ENCODE measurements at places on chromosomes 1 and 21.

DNA sequence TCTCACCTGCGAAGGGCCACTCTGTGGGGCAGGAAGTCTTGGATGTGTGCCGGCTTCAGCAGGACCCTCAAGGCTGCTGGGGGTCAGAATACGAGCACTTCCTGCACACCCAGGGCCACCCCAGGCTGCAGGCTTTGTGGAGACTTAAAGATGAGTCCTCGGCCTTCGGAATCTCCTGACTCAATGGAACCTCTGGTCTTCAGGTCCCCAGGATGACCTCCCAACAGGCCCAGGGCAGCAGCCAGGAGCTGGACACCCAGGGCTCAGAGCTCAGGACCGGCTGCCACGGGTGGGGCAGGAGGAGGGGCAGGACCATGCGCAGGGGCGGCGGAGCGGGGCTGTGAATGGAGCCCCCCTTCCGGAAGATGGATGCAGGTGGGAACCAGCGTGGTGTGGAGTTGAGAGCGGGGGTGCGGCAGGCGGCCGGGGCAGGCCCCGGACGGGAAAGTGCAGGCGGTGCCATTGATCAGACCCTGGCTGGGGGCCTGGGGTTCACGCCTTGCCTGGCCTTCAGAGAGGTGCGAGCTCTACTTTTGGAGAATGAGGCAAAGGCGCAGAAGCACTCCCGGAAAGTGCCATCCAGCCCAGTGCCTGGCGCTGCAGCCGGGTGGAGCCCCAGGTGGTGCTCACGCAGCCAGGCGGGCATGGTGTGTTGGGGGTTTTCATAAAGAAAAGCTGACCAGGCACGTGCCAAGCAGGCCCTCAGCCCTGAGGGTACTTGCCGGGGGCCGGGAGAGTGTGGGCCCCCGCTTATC lies 10.4 kb downstream of the COL18A1 start:
- DNase-seq, result no peak

GRCh38 chr1:169872906-169873305 lies 20.8 kb downstream of the SCYL3 start:
- no peak for DNase-seq

DNA sequence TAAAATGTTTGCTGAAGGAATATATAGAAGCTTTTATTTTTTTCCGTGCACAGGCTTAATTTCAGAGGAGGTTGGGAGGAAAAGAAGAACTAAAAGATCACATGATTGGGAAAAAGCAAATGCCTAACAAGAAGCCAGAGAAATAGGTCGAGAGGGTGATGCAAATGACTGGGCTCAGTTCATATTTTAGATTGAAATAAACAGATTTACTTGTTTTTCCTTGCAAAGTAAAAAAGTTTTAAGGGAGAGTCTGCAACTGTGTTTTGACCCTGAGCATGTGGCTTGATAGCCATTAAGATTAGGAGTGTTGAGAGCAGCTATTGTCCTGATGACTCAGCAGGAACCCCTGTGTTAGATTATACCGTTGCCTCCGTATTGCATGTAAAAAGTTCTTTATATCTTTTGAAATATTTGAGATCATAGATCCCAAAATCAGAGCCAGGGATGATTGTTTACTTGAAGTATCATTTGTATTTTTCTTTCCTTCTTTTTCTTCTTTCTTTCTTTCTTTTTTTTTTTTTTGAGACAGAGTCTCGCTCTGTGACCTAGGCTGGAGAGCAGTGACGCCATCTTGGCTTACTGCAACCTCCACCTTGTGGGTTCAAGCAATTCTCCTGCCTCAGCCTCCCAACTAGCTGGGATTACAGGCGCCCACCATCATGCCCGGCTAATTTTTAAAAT lies 20.2 kb downstream of the CLIC4 start:
- no peak for DNase-seq

DNA sequence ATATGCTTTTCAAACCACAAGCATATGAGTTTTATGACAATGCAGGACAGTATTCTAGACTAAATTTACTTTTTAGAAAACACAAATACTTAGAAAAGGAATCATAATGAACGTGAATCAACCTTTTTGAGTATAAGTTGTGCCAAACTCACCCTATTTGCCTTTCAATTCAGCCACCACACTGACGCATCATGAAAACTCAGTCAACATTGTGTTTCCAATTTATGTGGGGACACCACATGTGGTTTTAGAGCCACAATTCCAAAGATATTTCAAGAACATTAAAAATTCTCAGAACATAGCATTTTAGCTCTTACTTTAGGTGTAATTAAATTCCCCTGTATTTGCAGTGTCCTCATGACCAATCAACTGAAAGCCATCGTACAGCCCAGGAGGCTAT lies 118.8 kb downstream of the PTBP2 start:
- DNase-seq, result no peak

- peak; percentile 40 for DNase-seq
Observed at GRCh38 chr1:204975568-204976235, 67.3 kb upstream of the CNTN2 start.

- no peak for DNase-seq
Observed at GRCh38 chr1:151104630-151105029, 34.1 kb downstream of the GABPB2 start.

- DNase-seq, result no peak
Observed at GRCh38 chr21:35227786-35228185, 178.7 kb upstream of the RUNX1 start.

GRCh38 chr1:153417136-153417888 lies 992 bp downstream of the S100A7A start:
- DNase-seq, result no peak

- no peak for DNase-seq
Observed at GRCh38 chr1:117657031-117657430, 51.2 kb downstream of the TENT5C start.

DNA sequence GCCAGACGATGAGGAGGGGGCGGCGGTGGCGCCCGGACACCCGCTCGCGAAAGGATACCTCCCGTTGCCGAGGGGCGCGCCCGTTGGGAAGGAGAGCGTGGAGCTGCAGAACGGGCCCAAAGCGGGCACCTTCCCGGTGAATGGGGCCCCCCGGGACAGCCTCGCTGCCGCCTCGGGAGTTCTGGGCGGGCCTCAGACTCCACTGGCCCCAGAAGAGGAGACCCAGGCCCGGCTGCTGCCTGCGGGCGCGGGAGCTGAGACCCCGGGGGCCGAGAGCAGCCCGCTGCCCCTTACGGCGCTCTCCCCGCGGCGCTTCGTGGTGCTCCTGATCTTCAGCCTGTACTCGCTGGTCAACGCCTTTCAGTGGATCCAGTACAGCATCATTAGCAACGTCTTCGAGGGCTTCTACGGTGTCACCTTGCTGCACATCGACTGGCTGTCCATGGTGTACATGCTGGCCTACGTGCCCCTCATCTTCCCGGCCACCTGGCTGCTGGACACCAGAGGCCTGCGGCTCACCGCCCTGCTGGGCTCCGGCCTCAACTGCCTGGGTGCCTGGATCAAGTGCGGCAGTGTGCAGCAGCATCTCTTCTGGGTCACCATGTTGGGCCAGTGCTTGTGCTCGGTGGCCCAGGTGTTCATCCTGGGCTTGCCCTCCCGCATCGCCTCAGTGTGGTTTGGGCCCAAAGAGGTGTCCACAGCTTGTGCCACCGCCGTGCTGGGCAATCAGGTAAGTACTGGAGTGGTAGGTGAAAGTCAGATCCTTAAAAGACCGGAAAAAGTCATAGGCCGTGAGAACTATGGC lies 588 bp downstream of the FLVCR1 start:
- no peak for DNase-seq

- no peak for DNase-seq
Observed at GRCh38 chr1:38546636-38547035, 312.9 kb downstream of the RRAGC start.

DNA sequence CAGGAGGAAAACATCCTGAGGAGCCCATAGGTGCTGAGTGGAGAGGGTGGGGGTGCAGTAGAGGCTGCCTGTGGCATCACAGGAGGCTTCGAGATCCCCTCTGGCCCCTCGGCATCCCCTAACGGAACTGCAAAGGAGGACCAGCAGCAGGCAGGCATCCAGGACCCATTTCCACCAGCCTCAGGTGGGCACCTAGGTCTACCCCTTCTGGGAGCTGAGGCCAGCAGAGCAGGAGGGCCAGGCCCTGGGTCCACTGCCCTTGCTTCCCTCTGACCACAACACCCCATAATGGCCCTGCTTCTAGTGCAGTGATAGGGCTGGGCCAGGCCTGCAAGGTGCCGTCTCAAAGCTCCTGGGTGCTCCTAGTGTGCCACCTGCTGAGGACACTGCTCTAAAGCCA lies 723.0 kb downstream of the PTPRU start:
- no peak for DNase-seq

- no peak for DNase-seq
Observed at GRCh38 chr1:166914111-166914510, 38.0 kb upstream of the TADA1 start.

GRCh38 chr1:63277195-63278192 lies 44.9 kb upstream of the FOXD3 start:
- DNase-seq, result no peak

DNA sequence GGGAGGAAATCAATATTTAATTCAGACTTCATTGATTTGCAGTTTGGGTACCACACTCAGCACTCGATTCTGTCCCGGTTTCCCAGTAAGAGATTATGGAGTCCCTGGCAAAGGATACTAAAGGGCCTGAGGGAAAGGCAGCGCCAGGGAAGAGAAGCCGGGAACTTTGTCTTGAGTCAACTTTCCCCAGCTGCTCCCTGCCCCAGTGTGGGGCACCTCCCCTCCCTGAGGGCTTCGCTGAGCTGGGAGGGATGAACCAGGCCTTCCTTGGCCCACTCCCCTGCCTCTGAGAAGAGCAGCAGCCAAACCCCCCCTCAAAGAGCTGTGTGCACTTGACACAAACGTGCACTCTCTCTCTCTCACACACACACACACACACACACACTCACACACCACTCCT lies 32.6 kb downstream of the OPTC start:
- no peak for DNase-seq

GRCh38 chr1:219220945-219221344 lies 47.3 kb downstream of the LYPLAL1 start:
- DNase-seq, result no peak

- no peak for DNase-seq
Observed at GRCh38 chr1:159839116-159839849, 12.6 kb downstream of the SLAMF8 start.

DNA sequence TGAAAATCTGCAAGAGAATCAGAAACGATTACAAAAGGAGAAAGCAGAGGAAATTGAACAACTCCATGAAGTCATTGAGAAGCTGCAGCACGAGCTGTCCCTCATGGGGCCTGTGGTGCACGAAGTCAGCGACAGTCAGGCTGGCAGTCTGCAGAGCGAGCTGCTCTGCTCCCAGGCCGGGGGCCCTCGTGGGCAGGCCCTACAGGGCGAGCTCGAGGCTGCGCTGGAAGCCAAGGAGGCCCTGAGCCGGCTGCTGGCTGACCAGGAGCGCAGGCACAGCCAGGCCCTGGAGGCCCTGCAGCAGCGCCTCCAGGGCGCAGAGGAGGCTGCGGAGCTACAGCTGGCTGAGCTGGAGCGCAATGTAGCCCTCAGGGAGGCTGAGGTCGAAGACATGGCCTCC lies 47.5 kb upstream of the DIP2A start:
- no peak for DNase-seq

DNA sequence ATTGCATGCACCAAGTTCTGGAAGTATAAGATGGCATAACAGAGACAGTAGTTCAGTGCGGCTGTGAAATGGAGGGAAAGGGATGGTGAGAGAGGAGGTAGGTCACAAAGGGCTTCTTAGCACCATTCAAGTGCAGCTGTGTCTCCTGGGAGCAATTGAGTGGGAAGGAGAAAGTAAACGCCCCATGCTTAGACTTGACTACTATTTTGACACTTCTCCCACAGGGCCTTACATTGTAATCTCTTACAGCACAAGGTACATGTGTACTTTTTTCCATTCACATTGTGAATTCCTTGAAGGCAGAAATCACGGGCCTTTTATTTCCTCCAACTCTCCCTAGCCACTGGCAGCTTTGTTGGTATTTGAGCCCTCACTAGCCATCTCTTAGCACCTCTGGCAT lies 239.6 kb upstream of the FOXD3 start:
- DNase-seq, result no peak

GRCh38 chr21:42739061-42739931 lies 85.9 kb downstream of the PDE9A start:
- DNase-seq, result no peak

DNA sequence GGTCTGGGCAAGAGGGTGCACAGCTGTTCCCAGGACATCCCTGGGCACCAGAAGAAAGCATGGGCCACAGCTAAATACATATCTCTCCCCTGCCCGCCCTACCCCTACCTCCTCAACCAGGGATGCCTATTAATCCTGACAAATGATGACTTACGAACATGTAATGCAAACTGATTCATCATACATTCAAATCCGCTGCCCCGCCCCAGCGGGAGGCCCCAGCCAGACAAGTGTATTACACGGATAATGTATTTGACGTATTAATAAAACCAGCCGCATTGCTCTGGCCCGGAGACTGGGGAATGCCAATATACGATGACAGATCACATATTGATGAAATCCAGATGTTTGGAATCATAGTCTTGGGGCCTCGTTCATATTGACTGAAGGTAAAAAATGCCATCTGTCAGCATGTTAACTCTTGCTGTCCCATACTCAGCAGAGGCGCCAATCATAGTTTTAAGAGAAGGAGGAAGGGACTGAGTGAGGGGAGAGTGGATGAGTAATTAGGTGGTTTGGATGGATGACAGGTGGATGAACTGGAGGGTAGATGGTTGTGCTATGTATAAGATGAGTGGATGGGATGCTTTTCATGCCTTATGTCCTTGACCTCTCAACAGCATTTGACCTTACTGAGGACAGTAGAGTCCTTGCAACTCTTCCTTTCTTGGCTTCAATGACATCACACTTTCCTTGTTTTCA lies 68.2 kb downstream of the TMEM53 start:
- DNase-seq, result no peak

DNA sequence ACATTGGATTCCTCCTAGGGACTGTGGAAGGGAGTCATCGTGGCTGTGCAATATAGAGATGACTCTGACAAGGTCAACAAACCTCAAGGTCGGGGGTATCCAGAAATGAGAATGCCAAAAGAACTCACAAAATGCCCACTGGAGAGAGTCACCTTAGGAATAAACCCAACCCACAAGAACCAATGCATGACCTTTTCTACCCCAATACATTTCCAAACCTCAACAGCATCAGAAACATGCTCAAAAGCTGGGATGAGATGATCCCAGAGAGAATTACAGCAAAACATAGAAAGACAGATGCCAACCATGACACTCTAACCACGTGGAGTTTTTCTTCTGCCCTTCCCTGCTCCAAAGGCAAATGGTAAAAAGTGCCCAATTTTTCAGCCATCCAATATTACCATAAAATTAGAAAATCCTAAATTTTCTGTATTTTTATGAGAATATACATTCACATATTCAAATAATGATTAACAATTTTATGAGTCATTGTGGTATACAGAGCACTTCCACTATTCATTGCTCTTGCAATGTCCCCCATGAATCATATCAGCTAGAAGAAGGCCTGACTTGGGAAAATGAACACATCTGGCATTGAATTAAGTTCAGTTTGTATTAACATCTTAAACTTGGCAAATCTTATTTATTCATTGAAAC lies 88.2 kb upstream of the PALMD start:
- DNase-seq, result no peak

DNA sequence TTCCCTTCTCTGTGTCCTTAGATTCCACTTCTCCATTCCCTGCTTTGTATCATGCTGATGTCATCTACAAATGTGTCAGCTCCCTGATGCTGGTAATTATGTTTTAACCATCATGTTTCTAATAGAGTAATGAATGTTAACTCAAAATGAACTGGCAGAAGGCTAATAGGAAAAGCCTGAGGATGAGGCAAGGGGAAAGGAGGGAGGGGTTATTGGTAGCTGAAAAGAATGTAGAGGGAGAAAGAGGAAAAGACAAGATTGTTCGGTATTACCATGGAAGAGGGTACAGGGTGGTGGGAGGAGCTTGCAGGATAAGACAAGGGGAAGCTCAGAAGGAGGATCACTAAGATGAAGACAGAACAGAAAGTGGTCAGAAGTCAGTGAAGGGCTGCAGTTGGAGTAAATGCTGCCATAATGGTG lies 150.9 kb downstream of the ZC3H11B start:
- no peak for DNase-seq

GRCh38 chr1:35175098-35175576 lies 17.8 kb downstream of the SFPQ start:
- no peak for DNase-seq
